Vagina (tissue), 2 donors: ENCODE measurements at places on chromosomes 7 and 10. TPM values are rescaled to one million over a fixed set of nuclear protein-coding genes. Genes with fewer than 3 reads are reported as not detected.

Gene CCDC172
- total RNA-seq: not detected

Gene HOXA9
- total RNA-seq: 13.0 TPM

Gene LIPK
- not detected for total RNA-seq

Gene COL28A1
- 5.4 TPM for total RNA-seq

DNA sequence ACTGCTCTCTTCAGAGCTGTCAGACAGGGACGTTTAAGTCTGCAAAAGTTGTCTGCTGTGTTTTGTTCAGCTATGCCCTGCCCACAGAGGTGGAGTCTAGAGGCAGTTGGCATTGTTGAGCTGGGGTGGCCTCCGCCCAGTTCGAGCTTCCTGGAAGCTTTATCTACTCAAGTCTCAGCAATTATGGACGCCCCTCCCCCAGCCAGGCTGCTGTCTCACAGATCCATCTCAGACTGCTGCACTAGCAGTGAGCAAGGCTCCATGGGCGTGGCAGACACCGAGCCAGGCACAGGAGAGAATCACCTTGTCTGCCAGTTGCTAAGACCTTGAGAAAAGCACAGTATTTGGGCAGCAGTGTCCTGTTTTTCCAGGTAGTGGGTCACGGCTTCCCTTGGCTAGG lies 98.1 kb downstream of the SDHAF3 start:
- no peaks in the 10 kb centered on the region for H3K36me3 ChIP-seq
- no peaks in the 10 kb centered on the region for H3K4me1 ChIP-seq
- DNase-seq: no peak
- H3K27ac ChIP-seq: no peak overlapping the region
- no peak overlapping the region for H3K4me3 ChIP-seq
- H3K27me3 ChIP-seq: no peaks in the 10 kb centered on the region

- peaks cover 27% of the 10 kb centered on the region for H3K4me1 ChIP-seq
- DNase-seq: no peak
- H3K36me3 ChIP-seq: no peaks in the 10 kb centered on the region
- H3K27ac ChIP-seq: peak overlapping the region; percentile 73
Observed at GRCh38 chr10:102410429-102411073, 8.0 kb downstream of the PSD start.

DNA sequence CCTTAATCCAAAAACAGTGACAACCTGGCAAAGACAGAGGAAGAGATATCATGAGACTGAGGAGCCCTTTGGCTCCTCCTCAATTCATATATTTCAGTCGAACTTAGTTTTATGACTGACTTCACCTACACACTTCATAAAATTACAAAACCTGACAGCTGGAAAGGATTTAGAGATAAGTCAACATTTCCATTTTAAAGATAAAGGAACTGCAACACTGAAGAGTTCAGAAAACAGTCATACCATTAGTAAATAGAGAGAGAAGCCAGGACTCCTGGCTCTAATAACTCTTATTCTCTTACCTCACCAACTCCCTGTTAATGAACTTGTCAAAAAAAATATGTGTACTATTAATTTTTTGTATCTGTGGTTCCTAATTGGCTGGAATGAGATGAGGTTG lies 141.0 kb upstream of the COL1A2 start:
- no peak for DNase-seq
- no peaks in the 10 kb centered on the region for H3K4me1 ChIP-seq
- H3K4me3 ChIP-seq: no peak overlapping the region
- H3K27ac ChIP-seq: no peak overlapping the region
